CD8-positive, alpha-beta memory T cell (primary cell): ENCODE measurements at places on chromosomes 13 and 19. TPM values are rescaled to one million over a fixed set of nuclear protein-coding genes. Genes with fewer than 3 reads are reported as not detected.
A peak's percentile ranks its signal among the peaks of the same experiment; 100 is the strongest.

DNA sequence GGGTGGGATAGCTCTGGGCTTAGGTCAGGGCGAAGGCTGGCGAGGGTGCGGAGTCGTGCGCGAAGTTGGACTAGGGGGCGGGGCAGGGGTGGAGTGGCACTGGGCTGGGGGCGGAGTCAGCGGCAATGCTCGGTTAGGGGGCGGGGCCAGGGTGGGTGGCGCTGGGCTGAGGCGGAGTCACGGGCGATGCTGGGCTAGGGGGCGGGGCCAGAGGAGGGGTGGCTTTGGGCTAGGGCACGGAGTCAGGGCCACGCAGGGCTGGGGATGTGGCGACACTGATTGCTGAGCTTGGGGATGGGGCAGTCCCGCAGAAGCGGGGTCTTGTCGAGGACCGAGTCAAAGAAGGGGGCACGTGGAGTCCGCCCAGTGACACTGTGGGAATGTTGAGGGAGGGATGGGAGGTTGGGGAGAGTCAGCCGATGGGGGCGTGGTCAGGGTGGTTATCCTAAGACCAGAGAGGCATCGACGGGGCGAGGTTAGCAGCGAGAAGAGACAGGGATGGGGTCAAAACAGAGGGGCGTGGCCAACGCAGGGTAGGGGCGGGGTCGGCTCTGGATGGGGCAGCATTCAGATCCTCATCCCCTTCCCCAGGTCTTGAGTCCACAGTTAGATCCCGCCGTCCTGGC, 8.7 kb downstream of the HOMER3 start:
- H3K27me3 ChIP-seq = no peaks in the 10 kb centered on the region
- H3K36me3 ChIP-seq = no peaks in the 10 kb centered on the region
- H3K27ac ChIP-seq = no peak overlapping the region
- peak; percentile 78 for DNase-seq
- H3K4me3 ChIP-seq = peak overlapping the region; percentile 53
- peaks cover 4% of the 10 kb centered on the region for H3K4me1 ChIP-seq

DNA sequence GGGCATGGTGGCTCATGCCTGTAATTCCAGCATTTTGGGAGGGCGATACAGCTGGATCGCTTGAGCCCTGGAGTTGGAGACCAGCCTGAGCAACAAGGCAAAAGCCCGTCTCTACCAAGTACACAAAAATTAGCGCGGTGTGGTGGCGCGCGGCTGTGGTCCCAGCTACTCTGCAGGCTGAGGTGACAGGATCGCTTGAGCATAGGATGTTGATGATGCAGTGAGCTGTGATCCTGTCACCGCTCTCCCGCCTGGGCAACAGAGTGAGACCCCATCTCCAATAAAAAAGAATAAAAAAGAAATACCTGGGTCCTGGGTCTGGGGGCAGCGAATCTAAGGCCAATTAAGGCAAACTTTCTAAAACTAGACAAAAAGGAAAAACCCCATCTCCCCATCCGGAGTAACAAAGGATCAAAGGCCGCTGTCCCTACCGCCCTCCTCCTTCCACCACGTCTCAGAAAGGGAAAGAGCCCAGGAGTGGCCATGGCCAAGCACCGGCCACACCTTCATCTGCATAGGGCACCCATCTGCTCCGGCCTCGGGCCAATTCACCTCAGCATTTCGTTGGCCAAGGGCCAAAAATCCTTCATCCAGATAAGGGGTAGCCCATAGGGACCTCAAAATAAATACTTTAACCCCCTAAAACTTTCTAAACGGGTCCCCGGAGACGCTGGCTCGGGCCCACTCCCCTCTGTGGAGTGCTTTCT, 851 bp downstream of the ZNF320 start:
- peak overlapping the region; percentile 82 for H3K27ac ChIP-seq
- no peaks in the 10 kb centered on the region for H3K27me3 ChIP-seq
- H3K36me3 ChIP-seq = no peaks in the 10 kb centered on the region
- DNase-seq = no peak

- H3K36me3 ChIP-seq = no peaks in the 10 kb centered on the region
- no peak for DNase-seq
- no peaks in the 10 kb centered on the region for H3K27me3 ChIP-seq
Measured at GRCh38 chr19:30449078-30449590, 77.0 kb downstream of the ZNF536 start.

GRCh38 chr13:27372896-27373295, 51.5 kb upstream of the GTF3A start:
- H3K27ac ChIP-seq = no peak overlapping the region
- DNase-seq = no peak
- H3K4me1 ChIP-seq = no peaks in the 10 kb centered on the region
- H3K36me3 ChIP-seq = no peaks in the 10 kb centered on the region
- no peaks in the 10 kb centered on the region for H3K27me3 ChIP-seq

DNA sequence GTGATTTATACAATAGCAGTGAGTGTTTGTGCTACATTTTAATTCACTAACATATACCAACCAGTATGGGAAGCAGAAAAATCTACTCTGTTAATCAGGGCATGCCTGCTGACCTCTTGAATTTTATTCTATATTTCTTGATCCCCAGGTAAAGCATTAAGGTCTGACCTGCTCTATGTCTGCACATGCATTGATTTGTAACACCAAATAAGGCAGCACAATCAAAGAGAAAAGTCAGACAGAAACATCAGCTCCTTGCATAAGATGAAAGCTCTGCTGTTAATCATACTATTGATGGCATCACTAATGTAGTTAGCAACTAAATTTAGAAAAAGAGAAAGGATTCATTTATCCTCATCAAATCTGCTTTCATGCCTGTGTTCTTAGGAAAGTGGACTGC, 2744.8 kb upstream of the PCDH20 start:
- H3K4me3 ChIP-seq = no peak overlapping the region
- DNase-seq = no peak
- no peak overlapping the region for H3K27ac ChIP-seq
- H3K36me3 ChIP-seq = no peaks in the 10 kb centered on the region
- no peaks in the 10 kb centered on the region for H3K27me3 ChIP-seq

DNA sequence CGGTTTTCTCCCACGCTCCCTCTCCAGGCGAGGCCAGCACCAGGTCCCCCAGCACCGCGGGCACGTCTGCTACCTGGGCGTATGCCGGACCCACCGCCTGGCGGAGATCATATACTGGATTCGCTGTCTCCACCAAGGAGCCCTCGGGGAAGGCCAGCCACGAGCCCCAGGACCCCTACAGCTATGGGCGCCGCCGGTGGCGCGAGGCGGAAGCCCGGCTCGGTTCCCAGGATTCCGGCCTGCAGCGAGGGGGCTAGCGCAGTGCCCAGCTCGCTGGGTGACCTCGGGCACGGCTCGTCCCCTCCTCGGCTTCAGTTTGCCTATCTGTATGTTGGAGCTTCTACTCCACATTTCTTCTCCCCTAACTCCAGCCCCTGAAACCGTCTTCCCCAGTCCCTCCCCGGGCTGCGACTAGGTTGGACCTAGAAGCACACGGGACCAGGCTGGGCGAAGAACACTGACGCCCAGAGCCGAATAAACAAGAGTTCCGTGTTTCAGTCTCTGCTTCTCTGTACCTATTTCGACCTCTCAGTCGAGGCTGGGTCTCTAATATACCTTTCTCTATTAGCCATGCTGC, 749 bp upstream of the CPT1C start:
- no peaks in the 10 kb centered on the region for H3K27me3 ChIP-seq
- no peak overlapping the region for H3K27ac ChIP-seq
- no peak for DNase-seq
- H3K4me3 ChIP-seq = peak overlapping the region; percentile 47

DNA sequence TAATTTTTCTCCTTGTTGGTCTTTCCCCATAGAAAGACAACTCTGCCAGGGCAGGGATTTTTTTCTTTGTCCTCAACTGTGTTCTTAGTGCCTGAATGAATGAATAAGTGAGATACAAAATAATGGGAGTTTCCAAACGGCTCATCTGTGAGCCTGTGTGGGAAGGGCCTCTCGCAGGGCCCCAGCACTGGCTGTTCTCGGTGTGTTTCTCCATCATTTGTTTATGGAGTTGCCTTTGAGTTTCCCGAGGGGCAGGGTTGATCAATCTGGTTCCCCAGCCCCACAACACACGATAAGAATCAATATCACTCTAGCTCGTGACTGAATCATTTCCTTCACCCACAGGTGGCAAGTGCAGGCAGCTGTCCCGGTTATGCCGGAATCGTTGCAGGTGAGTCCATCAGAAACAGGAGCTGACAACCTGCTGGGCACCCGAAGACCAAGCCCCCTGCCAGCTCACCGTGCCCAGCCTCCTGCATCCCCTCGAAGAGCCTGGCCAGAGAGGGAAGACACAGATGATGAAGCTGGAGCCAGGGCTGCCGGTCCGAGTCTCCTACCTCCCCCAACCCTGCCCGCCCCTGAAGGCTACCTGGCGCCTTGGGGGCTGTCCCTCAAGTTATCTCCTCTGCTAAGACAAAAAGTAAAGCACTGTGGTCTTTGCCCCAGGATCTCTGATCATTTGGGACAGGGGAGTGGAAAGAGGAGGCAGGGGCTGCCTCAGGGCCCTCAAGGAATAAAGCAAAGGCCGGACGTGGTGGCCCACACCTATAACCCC, 14.9 kb downstream of the FXYD5 start:
- no peak for DNase-seq
- no peak overlapping the region for H3K4me3 ChIP-seq
- H3K27me3 ChIP-seq = no peaks in the 10 kb centered on the region

DNA sequence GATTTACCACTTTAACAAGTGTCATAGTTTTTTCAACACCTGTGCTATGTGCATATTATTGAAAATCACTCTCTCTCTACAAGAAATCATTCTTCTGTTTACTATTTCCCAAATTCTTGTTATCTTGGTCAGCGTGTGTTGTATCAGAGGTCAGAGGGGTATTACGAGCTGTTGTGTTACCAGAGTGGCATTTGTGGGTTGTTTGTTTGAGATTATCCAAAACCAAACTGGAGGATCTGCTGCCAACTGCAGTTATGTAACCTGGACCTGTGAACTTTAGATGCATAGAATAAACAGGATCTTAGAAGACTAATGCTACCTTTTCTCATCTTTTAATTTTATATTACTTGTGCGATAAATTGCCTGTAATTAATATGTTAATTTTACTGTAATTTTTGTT, 1751.4 kb upstream of the SPRY2 start:
- no peaks in the 10 kb centered on the region for H3K4me1 ChIP-seq
- no peaks in the 10 kb centered on the region for H3K27me3 ChIP-seq
- H3K27ac ChIP-seq = no peak overlapping the region
- H3K36me3 ChIP-seq = no peaks in the 10 kb centered on the region

- peaks cover 64% of the 10 kb centered on the region for H3K4me1 ChIP-seq
- H3K27me3 ChIP-seq = no peaks in the 10 kb centered on the region
- no peaks in the 10 kb centered on the region for H3K36me3 ChIP-seq
- DNase-seq = no peak
- H3K27ac ChIP-seq = no peak overlapping the region
- H3K4me3 ChIP-seq = no peak overlapping the region
Measured at GRCh38 chr19:1098177-1099051, 3.2 kb upstream of the POLR2E start.

- no peak overlapping the region for H3K4me3 ChIP-seq
- no peaks in the 10 kb centered on the region for H3K27me3 ChIP-seq
- no peak overlapping the region for H3K27ac ChIP-seq
- no peaks in the 10 kb centered on the region for H3K36me3 ChIP-seq
Measured at GRCh38 chr19:29402563-29402962, 123.2 kb upstream of the VSTM2B start.

GRCh38 chr13:57633141-57633949, 1.8 kb downstream of the PCDH17 start:
- no peak overlapping the region for H3K4me3 ChIP-seq
- peaks cover 11% of the 10 kb centered on the region for H3K4me1 ChIP-seq
- H3K36me3 ChIP-seq = no peaks in the 10 kb centered on the region
- H3K27me3 ChIP-seq = peaks cover 10% of the 10 kb centered on the region
- no peak overlapping the region for H3K27ac ChIP-seq

DNA sequence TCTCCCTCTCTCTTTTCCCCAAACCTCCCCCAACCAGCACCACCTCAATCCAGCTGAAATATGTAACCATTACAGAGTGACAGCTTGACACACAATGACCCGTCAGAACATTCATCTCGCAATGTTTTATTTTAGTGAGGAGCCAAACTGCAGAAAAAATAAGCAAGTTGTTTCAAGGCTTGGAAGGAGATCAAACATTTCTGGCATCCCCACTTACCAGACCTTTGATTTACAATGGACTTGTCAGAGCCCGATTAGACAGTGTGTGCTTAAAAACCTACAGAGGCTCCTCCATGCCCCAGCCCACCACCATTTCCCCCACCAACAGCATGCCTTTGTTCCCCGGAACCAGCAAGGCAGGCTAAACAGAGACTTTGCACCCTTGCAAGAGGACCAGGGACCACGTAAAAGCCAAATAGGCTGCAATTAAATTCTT, 382.8 kb upstream of the ZNF507 start:
- no peaks in the 10 kb centered on the region for H3K4me1 ChIP-seq
- no peak for DNase-seq
- no peak overlapping the region for H3K27ac ChIP-seq

GRCh38 chr13:83622422-83622784, 259.9 kb downstream of the SLITRK1 start:
- H3K36me3 ChIP-seq = no peaks in the 10 kb centered on the region
- no peaks in the 10 kb centered on the region for H3K27me3 ChIP-seq
- H3K4me1 ChIP-seq = no peaks in the 10 kb centered on the region
- no peak overlapping the region for H3K4me3 ChIP-seq
- no peak overlapping the region for H3K27ac ChIP-seq

DNA sequence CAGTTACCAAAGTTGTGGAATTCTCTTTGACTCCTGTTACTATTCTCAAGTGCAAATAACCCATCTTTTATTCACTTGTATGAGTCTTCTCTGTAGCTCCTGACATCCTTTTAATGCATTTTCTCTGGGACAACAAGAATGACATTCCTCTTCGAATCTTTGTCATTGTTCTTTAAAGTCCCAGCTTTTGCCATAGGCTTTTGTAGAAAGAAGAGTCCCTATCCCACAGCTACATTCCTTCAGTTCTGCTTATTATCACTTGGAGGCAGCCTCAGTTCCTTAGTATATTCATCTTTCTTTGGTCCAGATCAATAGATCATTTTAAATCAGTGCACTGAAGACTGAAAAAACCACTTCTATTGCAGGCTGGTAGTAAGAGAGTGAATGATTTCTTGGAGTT, 560.2 kb downstream of the DACH1 start:
- H3K4me1 ChIP-seq = no peaks in the 10 kb centered on the region
- H3K36me3 ChIP-seq = no peaks in the 10 kb centered on the region
- H3K4me3 ChIP-seq = no peak overlapping the region
- DNase-seq = no peak
- H3K27ac ChIP-seq = no peak overlapping the region

Gene PGLYRP1
- polyA plus RNA-seq = not detected

Gene IRGC
- not detected for polyA plus RNA-seq

Gene ZNF574
- 24.9 TPM for polyA plus RNA-seq

Gene PNMA8B
- not detected for polyA plus RNA-seq
